ENCODE measurements at places on chromosomes 1 and 21. TPM values are rescaled to one million over a fixed set of nuclear protein-coding genes. Genes with fewer than 3 reads are reported as not detected.

DNA sequence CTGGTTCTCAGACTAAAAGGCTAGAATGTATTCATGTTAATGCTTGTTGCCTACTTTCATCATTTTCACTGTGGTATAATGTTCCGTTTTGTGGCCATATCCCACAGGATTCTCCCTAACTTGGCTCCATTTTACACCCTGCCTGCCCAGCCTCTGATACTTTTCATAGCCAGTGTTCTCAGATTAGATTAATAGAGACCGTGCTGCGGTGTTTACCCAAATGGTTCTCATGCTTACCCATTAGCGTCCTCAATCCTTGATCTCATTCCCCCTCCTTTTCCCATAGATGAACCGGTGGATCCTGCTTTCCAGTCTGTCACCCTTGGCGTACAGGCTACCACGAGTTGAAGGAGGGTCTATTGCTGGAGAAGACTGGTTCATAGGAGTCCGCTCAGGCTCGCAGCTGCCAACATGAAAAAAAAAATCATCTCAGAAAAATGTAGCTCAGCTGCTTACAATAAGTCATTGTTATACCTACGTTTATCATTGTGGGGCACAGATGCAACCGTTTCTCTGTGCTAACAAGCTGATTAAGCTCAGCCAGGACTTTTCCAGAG lies 78.7 kb downstream of the SETD4 start:
- H3K4me3 ChIP-seq = no peak overlapping the region
- no peak overlapping the region for H3K27ac ChIP-seq
- H3K36me3 ChIP-seq = no peaks in the 10 kb centered on the region
- no peaks in the 10 kb centered on the region for H3K27me3 ChIP-seq
- DNase-seq = no peak
- no peaks in the 10 kb centered on the region for H3K4me1 ChIP-seq

DNA sequence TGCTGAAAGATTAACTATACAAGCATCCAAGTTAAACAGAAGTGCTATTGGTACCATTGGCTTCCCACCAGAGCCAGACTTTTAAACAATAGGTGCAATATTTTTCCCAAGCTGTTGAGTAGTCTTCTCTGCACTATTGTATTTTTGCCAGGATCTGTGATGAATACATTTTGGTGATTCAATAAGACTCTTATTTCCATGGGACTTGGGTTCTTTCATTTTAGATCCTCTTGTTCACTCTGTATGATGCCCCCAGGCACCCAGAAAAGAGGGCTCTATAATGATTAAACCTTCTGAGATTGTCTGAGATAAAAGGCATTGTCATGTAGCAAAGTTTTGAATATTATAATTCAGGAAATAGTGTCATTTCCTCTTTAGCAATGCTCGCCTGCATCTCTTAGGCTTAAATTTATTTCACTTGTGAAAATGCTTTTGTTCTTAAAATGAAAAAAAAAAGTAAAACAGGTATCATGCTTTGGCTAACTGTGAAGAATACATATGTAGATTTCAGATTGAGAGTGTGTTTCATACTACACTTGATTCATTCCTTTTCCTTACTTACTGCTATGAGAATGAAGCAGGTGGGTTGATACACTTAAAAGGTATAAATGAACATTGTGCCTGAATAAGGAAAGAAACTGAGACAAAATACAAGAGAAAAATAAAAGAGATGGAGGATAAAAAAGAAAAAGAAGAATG lies 275.0 kb downstream of the HMCN1 start:
- no peak overlapping the region for H3K27ac ChIP-seq
- H3K4me1 ChIP-seq = no peaks in the 10 kb centered on the region
- H3K36me3 ChIP-seq = no peaks in the 10 kb centered on the region
- no peaks in the 10 kb centered on the region for H3K27me3 ChIP-seq
- H3K4me3 ChIP-seq = no peak overlapping the region
- no peak for DNase-seq

- no peaks in the 10 kb centered on the region for H3K27me3 ChIP-seq
- H3K4me1 ChIP-seq = no peaks in the 10 kb centered on the region
- no peaks in the 10 kb centered on the region for H3K36me3 ChIP-seq
- no peak for DNase-seq
Measured at GRCh38 chr1:187685333-187685732, 856.6 kb downstream of the PLA2G4A start.

GRCh38 chr1:205014783-205015182 lies 28.2 kb upstream of the CNTN2 start:
- DNase-seq = no peak
- H3K27me3 ChIP-seq = no peaks in the 10 kb centered on the region
- H3K36me3 ChIP-seq = no peaks in the 10 kb centered on the region
- no peak overlapping the region for H3K4me3 ChIP-seq

DNA sequence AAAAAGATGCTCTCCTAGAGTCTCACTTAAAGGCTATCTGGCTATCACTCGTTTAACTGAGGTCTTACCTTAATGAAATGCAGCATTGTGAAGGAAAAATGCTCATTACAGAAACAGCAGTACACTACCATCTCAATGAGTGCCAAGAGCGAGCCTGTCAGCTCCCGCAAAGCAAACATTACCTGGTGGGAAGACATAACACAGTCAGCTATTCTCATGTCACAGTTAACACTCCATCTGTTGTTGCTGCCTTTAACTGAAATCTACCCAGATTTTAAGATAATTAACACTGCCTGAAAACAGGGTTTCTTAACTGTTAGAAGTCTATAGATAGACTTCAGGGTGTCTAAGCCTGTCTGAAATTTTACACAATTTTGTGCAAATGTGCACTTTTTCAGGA lies 39.1 kb downstream of the PCSK9 start:
- no peaks in the 10 kb centered on the region for H3K4me1 ChIP-seq
- peaks cover 2% of the 10 kb centered on the region for H3K36me3 ChIP-seq
- H3K27ac ChIP-seq = no peak overlapping the region
- H3K27me3 ChIP-seq = no peaks in the 10 kb centered on the region

DNA sequence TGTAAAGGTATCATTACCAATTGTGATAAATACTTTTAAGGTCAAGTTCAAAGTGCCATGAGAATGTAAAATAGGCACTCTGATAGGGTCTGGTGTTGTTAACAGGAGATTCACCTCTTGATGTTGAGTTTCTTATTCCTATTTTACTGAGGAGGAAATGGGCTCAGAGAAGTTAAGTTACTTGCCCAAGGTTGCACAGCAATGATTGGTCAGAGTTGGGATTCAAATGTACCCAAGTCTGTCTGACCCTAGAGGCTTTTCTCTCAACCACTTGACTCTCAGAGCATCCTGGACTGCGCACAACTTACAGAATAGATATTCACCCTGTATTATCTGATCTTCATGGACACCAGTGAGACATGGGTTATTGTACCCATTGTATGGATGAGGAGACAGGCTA lies 33.9 kb downstream of the SOX13 start:
- H3K27me3 ChIP-seq = no peaks in the 10 kb centered on the region
- DNase-seq = no peak

CLCA4 gene
- total RNA-seq = not detected
